ENCODE measurements at places on chromosomes 7 and 10.

DNA sequence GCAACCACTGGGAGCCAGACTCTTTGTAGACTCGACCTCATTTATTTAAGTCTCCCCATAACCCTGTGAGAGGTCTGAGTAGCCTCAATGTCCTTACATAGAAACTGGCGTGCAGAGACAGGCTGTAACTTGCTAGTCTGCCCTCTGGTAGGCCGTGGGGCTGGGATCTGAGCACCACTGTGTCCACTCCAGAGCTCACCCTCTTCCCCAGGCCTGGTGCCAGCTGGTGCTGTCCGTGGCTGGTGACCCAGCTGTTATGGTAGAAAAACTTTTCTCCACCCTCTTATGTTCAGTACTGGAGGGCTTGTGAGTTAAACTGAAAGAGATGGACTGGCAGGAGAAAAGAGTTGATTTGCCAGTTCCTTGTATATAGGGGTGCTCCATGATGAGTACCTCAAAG, 41.9 kb downstream of the ADAMTS14 start:
- no peak for DNase-seq

- DNase-seq: no peak
Observed at GRCh38 chr10:94334857-94335256, 27.9 kb downstream of the NOC3L start.

DNA sequence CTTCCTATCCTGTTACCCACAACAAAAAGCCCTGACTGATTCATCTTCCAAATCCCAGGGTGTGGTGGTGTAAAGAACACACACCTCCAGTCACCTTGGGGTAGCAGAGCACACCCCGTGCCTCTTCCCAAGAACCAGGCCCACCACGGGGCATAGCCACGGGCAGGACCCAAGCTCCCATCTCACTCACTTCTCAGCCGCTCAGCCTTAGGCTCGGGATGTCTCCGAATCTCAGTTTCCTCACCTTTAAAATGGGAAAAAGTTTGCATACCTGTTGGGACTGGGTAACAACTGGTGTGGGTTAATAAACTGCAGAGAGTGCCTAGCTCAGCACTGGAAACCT, 139.0 kb downstream of the FGFR2 start:
- DNase-seq: no peak

DNA sequence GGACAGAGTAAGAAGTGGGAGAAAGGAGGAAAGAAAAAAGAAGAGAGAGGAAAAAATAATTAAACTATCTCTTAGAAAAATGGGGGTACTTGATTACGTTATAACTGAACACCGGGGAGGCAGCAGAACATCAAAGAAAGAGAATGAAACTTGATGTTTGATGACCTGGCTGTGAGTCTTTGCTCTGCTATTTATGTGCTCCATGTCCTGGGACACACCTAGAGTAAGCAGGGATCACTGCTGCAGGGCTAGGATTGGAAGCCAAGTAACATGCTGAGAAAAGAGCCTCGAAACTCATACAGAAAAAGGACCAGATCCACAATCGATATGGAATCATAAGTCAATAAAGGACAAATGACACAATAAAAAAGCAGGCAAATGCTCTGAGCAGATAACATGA, 56.7 kb upstream of the COL13A1 start:
- no peak for DNase-seq

DNA sequence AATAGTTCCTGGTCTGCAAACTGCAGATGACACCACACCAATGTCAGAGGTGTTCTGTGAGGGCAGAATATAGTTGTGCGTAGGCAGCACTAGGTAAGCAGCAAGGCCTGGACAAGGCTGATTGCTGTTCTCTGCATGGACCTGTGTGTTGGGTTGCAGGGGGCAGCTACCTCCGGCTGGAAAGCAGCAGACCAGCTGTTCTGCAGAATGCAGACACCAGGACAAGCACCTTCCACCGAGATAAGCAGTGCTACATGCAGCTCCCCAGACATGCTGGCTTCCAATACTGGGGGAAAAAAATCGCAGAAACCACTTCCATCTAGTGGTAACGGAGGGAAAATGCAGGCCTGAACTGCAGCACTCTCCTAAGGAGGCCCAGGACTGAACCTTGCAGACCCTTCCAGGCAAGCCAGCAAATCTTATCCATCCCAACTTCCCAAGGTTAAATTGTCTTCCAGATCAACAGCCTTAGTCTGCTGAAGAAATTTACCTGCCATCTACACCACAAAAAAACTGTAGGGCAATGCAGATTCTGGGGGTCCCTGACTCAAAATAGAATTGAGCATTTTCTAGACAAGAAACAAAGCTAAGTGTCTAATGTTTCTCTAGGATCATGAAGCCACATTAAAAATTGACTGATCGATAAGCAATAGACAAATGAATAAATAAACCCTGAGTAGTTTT, 50.5 kb upstream of the COBL start:
- no peak for DNase-seq

DNA sequence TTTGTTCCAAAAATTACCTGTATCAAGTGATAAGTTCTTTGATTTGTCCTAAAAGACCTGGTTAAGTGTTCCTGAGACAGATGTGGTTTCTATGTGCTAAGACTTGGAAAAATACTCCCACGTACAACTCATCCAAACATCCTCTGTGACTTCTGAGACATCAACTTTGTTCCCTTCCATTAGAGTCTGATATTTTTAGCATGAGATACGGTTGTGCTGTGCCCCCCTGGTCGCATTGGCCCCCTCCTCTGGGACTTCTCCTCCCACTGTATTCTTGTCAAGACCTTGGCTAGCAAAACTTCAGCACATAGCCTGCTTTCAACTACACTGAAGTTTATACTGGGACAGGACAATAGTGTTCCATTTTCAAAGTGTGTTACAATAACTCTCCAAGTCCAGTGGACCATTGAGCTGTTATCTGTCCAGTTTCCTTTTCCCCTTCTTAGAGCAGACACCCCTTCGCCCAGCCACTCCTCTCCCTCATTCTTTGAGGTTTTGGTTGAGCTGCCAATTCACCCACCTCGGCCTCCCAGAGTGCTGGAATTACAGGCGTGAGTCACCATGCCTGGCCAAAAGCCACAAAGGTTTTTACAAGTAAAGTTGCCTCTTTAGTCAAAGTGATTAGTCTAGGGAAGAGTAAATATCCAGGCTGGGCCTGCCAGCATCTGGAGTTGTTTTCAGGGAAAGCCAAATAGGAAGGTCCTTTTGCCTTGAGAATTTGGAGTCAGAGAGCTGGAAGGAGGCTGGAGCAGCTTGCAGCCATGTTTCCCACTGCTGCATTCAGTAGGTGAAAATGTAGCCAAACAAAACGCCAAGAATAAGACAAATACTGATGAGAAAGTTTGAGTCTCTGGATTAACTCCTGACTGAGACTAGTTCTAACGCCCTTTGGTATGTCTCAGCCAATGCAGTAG, 17.8 kb upstream of the PDLIM1 start:
- DNase-seq: no peak

DNA sequence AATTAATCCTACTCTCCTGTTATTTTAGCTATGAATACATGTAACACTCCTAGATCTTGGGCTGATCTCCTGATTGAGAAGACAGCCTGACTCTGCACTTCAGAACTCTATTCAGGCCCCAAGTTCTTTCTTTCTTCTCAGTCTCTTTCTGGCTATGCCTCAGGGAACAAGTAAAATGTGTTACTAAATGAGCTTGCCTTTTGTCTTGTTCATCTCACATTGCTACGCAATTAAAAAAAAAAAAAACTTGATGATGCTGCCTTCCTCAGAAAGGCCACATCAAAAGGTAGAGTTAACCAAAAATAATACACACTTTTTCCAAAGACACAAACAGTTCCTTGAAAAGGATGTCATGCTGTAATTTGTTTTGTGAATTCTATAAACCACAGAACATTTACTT, 258.1 kb downstream of the TWIST1 start:
- DNase-seq: no peak

DNA sequence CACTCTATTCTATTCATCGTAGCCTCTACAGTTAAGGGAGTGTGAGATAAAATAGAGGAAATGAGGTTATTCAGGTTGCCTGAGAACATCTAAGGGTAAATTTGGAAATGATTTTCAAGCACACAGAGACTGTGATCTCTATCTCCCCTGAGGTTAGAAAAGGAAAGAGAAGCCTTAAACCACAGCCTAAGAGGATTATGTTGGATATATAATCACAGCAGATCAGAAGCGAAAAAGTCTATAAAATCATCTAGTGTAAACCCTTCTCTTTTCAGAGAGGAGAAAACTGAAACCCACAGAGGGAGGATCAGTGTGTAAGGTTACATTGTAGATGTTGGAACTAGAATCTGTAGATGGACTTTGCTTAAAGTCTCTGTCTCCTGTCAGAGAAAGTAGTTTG, 90.6 kb upstream of the SEMA3E start:
- no peak for DNase-seq

GRCh38 chr7:116148626-116149025, 61.7 kb upstream of the TES start:
- DNase-seq: no peak

DNA sequence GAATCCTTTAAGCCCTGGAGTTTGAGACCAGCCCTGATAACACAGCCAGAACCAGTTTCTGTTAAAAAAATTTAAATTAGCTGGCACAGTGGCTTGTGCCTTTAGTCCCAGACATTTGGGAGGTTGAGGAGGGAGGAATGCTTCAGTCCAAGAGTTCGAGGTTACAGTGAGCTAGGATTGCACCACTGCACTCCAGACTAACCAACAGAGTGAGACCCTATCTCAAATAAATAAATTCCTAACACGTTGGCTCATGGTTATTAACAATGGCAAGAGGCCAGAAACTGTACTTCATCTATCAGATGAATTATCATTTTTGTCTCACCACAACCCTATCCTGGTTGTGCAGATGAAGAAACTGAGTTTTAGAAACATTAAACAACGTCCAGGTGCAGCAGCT, 2.1 kb upstream of the PPIA start:
- no peak for DNase-seq

GRCh38 chr10:58951746-58952145, 224.7 kb upstream of the PHYHIPL start:
- DNase-seq: no peak

GRCh38 chr10:30088178-30088577, 28.8 kb upstream of the JCAD start:
- DNase-seq: no peak

DNA sequence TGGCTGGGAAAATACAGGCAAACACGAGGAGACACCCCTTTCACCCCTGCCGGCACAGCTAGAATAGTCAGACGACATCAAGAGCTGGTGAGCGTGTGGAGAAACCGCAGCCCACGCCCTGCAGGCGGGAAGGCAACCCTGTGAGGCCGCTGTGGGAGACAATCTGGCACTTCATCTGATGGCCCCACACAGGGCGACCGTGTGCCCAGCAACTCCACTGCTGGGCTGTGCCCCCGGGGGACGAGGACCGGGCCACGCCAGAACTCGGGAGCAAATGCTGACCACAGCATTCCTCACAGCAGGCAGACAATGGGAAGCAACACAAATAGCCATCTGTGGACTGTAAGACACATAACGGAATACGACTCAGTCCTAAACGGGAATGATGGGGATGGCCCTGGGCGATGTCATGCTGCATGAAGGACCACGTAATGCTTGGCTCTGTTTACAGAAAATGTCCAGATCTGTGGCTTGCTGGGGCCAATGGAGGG, 58.9 kb downstream of the CFAP46 start:
- DNase-seq: no peak

GRCh38 chr7:66355756-66356155, 150.6 kb downstream of the TPST1 start:
- no peak for DNase-seq

DNA sequence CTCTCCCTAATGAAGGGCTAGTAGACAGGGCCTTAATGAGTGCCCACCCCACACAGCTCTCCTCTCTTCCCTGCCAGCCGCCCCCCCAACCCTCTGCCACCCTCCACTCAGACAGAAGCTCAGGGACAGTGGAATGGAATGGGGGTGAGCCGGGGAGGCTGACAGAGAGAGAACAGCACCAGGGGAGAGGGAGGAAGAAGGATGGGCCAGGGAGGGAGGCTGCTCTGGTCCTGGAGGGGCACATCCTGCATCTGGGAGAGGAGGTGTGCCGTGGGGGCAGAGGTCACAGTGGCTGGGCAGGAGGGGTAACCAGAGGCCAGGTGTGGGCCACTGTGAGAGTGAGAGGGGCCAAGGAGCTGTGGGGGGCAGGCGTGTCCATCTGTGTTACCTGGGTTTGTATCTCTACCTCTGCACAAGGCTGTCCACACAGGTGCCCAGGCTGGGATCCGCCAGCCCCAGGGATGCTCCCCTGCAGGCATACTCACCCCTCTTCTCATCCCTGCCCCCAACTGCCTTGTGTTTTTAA, 2.4 kb downstream of the NYAP1 start:
- no peak for DNase-seq

DNA sequence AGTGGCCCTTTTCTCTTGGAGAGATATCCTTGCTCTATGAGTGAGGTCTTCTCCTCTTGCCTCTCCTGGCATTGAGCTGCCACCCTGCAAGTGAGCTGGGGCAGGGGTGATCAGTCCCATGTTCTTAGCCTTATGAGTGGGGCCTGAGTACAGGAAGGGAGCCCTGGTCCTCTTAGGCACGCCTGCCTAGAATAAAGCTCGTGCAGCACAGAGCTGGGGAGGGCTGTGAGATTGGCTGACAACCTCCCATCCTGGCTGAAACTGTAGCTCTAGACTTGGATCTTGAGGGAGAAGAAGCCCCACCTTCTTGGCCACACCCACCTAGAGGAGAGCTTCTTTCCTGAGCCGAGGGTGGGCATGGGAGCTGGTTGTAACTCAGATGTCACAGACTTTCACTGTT, 305.0 kb upstream of the ZNF32 start:
- no peak for DNase-seq

DNA sequence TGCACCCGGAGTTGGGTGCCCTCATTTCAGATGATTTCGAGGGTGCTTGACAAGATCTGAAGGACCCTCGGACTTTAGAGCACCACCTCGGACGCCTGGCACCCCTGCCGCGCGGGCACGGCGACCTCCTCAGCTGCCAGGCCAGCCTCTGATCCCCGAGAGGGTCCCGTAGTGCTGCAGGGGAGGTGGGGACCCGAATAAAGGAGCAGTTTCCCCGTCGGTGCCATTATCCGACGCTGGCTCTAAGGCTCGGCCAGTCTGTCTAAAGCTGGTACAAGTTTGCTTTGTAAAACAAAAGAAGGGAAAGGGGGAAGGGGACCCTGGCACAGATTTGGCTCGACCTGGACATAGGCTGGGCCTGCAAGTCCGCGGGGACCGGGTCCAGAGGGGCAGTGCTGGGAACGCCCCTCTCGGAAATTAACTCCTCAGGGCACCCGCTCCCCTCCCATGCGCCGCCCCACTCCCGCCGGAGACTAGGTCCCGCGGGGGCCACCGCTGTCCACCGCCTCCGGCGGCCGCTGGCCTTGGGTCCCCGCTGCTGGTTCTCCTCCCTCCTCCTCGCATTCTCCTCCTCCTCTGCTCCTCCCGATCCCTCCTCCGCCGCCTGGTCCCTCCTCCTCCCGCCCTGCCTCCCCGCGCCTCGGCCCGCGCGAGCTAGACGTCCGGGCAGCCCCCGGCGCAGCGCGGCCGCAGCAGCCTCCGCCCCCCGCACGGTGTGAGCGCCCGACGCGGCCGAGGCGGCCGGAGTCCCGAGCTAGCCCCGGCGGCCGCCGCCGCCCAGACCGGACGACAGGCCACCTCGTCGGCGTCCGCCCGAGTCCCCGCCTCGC, at the start of gene EGFR:
EGFR (plus strand) TSS at position 657 of the 830 bp plus-strand sequence. CDS start 261 bp downstream, outside the sequence.
- DNase-seq: no peak

Measured in effector CD8-positive, alpha-beta T cell (primary cell).